CD4-positive, alpha-beta T cell treated with Interleukin-15 for 4 hours (primary cell): ENCODE measurements at places on chromosomes 4 and X.

DNA sequence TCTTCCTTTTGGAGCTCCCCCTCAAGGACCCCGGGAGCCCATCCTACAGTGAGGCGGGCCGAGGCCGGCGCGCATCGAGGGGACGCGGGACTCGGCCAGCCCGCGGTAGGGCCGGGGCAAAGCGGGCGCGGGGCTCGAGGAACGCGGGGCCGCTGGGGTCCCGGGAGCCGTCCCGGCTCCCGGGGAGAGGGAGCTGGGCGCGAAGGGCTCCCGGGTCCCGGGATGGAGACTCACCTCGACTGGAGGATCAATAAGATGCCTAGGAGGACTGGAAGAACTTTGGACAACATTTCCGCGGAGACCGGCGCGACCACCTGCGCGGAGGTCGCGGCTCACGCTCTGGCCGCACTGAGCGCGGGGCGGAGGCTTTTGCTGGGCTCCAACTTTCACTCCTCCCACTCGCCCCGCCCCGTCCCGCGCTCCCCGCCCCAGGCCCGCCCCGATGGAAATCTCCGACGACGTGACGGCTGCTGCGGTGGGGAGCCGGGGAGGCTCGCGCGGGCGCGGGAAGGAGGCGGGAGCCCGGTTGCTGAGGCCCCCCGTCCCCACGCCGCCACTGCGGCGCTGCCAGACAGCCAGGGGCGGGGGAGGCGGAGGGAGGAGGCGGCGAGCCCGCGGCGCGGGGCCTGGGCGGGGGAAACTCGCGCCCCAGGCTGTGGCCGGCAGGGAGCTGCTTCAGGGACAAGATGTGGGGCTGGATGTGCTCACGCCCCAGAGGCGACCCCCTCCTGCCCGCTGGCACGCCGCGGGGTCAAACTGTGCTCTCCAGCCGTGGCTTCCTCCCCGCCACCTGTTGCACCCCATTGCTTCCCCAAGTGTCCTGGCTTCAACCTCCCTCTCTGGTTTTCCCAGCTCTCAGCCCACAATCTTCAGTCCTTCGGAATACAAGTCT is at the start of gene GABRE:
TSS of gene GABRE (minus strand) at position 341 of the 892 bp plus-strand sequence. CDS start at position 290, 51 bp downstream.
- DNase-seq, result no peak

DNA sequence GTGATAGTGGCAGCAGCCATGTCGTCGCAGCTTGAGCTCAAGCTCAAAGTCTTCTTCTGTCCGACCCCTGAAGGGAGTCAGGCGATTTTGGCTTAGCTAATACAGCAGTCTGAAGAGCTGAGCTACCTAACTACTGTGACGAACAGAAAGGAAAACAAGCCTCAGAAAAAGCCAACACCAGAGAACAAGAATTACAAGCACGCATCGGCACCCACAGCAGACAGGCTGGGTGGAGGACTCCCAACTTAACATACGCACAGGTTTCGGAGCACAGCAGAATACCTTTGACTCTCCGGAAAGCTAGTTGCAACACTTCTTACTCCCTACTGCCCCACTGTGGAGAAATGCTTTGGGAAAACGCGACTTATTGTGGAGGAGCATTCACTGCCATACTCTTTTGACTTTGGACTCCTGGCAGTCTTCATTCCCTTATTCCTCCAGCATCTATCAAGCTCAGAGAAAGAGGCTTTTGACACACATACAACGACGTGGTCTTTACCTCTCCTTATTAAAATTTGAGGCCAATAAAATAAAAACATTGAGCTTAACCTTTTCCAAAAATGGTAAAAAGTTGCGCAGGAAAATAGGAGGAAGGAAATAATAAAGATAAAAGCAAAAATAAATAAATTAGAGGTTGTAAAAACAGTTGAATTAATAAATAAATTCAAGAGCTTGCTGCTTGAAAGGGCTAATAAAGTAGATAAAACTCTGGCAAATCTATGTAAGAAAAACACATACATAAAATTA is 41.3 kb upstream of the GPC3 start:
- no peak for DNase-seq

GRCh38 chr4:7334521-7335275 is 100.0 kb downstream of the PSAPL1 start:
- no peak for DNase-seq

DNA sequence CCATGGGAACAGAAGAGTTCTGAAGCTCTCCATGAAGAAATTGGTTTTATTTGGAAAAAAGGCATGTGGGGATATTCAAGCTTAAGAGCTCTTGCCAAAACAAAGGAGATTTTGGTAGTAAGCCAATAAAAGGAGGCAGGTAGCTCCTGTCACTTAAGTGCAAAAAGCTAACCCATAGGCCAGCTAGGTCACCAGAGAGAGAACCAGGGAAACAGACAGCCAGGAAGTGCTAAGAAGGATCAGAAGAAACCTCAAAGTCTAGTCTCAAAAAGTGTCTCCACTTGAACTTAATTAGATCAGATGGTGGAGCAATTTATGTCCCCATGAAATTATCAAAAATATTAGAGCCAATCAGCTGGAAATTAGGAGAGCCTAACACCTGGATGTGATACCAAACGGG is 49.2 kb downstream of the CD40LG start:
- no peak for DNase-seq

GRCh38 chr4:98516441-98517217 is 141.8 kb downstream of the TSPAN5 start:
- DNase-seq, result no peak

GRCh38 chr4:6785572-6785925 is 3.0 kb downstream of the KIAA0232 start:
- DNase-seq, result no peak
